ENCODE measurements at places on chromosomes 12 and 14.
A peak's percentile ranks its signal among the peaks of the same experiment; 100 is the strongest.

- peak; percentile 79 for DNase-seq
Observed at GRCh38 chr12:5988659-5989116, 43.6 kb upstream of the ANO2 start.

DNA sequence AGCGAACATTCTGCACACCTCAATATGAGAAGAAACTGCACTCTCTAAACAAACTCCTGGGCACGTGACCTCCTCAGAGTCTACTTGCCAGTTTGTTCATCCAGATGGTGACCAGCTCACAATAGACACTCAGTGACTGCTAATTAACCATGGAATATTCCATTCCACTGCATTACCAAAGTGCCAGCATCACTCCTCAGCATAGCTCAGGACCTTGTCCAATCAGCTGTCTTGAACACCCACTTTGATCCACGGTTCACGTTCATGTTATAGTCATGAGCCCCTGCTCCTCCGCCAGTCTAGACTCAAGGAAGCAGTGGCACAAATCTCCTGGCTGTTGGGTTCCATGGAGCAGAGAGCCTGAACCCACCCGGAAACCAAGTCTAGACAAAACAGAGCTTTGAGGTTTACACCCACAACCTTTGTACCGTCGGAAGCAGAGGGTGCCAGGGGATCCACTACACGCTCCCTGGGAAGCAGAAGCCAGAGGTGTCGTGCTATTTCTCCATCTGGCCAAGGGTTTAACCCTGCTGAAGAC, 285.3 kb downstream of the ZFP36L1 start:
- DNase-seq, result no peak

DNA sequence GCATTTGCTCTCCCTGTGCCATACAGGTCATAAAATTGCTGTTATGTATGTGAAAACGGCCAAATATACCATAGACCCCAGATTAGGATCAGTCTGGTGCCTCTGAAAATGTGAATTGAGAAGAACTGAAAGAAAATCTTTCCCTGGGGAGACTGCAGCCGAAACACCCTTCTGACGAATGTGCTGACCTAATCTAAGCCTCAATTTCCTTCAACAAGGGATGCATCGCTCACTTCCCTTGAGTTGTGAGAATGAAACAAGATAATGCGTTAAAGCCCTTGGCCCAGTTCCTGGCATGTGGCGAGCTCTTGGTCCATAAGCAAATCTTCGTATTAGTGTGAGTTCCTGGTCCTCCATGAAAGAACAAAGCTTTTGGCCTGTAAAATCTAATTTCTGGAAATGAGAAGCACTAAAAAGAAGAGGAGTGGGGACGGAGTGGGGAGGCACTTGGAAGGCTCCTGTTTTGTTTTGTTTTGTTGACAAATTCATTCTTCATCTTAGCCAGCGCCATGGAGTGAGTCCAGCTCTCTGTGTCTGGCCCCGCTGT, 49.5 kb upstream of the RTRAF start:
- no peak for DNase-seq

DNA sequence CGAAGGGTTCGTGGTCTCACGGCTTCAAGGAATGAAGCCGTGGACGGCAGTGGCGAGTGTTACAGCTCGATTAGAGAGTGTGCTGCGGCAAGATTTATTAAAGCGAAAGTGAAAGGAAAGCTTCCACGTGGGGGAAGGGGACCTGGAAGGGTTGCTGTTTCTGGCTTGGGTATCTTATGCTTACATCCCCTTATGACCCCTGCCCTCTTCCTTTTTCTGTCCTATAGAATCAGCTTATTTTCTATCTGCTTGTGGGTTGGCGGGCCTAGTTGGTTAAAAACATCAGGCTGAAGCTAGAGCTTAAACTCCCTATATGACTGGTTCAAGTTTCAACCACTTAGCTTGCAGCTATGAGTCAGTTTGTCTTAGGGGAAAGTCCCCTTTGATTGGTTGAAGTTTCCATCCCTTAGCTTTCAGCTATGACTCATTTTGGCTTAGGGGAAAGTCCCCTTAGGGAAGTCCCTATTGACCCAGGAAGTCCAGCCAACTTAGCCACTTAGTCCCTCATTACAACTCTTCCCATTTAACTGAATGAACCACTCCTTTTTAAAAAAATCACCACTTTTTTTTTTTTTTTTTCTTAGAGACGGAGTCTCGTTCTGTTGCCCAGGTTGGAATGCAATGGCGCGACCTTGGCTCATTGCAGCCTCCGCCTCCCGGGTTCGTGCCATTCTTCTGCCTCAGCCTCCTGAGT, 1494.7 kb upstream of the TMEM132C start:
- DNase-seq, result no peak

DNA sequence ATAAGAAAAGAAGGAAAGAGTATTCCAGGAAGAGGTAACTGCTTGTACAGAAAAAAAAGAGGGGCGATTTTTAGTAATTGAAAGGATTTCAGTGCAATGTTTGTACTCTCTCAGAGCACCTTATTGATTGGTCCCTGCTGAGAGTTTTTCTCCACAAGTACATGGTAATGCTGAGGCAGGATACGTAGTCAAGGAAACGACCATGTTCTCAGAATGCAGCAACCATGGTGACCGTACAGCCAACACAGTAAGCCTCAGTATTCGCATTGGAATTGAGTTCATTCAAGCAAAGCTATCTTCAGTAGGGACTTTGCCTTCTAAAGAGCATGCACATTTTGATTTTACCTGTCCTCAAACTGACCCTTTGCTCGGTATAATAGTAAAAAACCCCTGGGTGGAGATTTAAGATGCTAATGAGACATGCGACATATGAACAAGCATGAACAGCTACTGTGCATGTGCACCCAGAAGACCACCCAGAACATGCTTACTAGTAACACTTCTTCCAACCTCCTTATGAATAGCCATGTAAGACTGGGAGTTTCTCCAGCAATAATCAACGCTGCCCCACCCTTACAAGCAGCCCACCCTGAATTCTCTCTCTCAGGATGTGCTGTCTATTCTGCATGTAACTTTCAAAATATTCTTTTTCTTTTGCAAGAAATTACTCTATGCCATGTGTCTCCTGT, 6.2 kb upstream of the SLC41A2 start:
- peak; percentile 68 for DNase-seq

- DNase-seq, result no peak
Observed at GRCh38 chr14:91352053-91352452, 65.6 kb downstream of the CCDC88C start.

Measured in NCI-H345 (cell line).